ENCODE measurements at places on chromosomes 7 and 10.

- DNase-seq, result no peak
Measured at GRCh38 chr10:116599991-116600390, 9.2 kb downstream of the PNLIPRP1 start.

DNA sequence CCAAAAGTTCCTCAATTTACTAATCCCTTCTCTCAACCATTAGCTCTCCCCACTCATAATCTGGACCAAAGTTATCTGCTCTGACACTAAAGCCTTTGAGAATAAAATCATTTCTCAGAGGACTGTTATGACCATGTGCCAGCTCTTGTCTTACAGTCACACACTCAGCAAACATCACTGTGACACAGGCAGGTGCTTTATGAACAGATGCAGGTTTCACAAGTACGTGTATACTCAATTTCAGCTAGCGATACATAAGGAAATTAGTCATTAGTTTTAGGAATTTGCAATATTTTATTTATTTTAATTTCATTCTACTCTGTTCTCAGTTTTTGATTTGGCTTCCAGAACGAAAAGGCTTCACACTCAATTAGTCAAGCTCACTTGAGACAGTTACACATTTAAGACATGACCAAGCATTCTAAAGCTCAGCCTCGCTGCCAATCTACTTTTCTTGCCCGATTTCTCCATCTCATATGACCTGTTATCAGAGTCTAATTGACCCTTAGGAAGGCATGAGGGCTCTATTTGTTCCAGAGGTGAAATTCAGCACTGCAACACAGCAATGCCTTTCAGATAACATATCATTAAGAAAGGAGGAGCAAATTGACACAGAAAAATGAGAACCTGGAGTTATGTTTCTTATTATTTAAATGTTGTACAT lies 76.8 kb downstream of the TFEC start:
- no peak for DNase-seq

- DNase-seq, result no peak
Measured at GRCh38 chr7:151896086-151896485, 19.2 kb upstream of the PRKAG2 start.

- no peak for DNase-seq
Measured at GRCh38 chr7:4747746-4748145, 27.7 kb upstream of the AP5Z1 start.

DNA sequence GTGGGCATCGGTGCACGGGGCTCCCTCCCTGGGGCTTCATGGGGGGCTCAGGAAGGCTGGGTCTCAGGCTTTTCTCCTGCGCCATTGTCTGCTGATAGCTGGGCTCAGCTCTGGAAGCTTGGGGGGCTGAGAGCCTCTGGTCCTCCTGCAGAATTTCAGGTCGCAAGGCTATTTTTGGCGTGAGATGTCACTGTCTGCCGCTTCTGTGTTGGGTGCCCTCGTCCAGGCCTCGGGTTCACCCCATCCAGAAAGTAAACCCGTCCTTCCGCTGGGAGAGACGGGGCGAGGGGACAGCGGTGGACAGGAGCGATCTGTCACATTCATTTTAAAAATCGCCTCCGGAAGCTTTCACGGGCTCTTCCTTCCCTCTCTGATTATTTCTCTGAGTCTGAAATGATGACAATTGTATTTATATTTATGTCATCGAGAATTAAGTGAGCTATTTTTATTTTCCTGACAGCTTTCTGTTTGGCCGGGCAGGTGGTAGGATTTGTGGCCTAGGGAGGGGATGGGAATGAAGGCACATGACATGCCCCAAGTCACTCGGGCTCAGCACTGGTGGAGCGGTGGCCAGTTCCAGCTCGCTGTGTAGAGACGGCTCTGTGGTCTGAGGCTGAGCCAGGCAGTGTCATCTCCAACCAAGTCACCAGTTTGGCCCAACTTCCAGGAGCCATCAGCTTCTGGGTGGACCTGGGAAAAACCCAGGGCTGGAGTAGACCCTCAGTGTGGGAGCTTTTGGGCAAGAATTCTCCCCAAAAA lies 40.7 kb upstream of the AP5Z1 start:
- no peak for DNase-seq

DNA sequence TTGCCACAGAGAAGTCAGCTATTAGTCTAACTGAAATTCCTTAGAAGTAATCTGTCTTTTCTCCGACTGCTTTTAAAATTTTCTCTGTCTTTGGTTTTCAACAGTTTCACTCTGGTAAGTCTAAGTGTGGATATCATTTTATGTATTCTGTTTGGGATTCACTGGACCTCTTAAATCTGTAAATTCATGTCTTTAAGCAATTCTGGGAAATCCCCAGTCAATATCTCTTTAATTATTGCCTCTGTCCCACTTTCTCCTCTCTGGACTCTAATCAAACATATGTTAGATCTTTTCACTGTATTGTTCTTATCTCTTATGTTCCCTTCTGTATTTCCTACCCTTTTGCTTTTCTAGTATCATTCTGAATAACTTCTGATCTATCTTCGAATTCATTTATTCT lies 29.9 kb downstream of the CFAP43 start:
- no peak for DNase-seq

DNA sequence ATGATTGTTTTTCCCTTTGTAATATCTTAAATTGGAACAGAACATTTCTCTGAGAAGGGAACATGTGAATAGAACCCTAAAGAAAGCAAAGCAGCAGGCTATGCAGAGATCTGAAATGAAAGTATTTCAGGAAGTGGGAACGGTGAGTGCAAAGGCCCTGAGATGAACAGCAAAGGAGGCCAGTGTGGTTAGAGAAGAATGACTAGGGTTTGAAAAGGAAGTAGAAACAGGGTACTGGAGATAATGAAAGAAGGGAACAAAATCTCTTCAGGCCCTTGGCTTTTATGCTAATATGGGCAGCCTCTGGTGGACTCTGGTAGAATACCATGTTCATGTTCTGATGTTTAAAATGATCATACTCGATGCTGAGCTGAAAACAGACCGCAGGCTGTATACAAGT lies 22.2 kb downstream of the ARHGAP21 start:
- DNase-seq, result no peak

GRCh38 chr7:44378744-44379143 lies 53.4 kb upstream of the CAMK2B start:
- DNase-seq, result no peak

Data from T-helper 1 cell (primary cell).